ENCODE measurements at places on chromosomes 12 and 14.
A peak's percentile ranks its signal among the peaks of the same experiment; 100 is the strongest.

DNA sequence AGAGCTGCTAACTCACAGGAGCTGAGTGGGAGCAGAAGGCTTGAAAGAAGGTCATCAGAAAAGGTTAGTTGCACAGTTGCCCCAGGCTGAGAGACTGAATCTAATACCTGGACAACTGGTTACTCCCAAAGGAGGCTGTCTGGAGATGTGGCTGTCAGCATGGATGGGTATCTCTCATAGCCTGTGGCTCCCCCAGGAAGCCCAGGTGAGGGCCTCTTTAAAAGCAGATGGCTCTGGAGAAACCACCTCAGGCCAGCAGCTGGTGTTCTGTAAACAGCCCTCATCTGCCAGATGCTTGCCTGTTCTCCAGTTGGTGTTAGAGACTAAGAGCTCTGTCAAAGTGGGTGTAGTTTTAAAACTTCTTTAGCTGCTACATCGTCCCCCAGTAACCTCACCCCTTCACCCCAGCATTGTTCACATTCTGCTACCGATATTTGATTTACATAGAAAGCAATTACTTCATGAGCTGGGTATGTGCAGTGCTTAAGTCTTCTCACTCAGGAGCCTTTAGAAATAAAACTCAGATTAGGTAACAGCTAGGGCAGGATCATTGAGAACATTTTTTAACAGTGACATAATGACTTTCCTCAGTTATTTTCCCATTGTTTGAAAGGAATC lies 25.8 kb downstream of the DACT1 start:
- peak; percentile 64 for DNase-seq

DNA sequence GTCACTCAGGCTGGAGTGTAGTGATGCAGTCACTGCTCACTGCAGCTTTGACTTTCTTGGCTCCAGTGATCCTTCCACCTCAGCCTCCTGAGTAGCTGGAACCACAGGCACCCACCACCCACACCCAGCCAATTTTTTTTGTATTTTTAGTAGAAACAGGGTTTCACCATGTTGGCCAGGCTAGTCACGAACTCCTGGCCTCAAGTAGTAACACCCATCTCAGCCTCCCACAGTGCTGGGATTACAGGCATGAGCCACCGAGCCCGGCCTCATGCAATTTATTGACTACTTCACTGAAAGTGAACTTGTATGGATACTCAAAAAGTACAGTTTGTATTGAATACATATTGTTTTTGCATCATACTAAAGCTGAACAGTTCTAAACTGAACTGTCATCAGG lies 9.1 kb downstream of the PSEN1 start:
- DNase-seq: no peak

DNA sequence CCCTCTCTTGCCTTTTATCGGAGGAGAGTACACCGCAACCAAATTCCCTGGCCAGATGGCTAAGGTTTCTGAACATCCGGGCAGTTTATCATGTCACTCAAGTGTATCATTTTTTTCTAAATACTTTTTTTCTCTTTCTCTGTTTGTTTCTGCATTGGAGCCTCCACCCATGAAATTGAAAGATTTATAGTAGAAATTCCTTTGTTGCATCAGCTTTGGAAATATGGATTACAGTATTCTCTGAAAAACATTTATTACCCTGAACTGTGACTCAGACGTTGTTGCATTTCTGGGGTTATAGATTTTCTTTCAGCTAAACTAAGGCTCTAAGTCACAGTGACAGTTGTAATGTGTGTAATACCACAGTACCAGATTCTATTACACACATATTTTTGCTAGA lies 187.0 kb downstream of the SPTSSA start:
- no peak for DNase-seq

- DNase-seq: no peak
Observed at GRCh38 chr12:42421844-42422779, 96.1 kb downstream of the PPHLN1 start.

DNA sequence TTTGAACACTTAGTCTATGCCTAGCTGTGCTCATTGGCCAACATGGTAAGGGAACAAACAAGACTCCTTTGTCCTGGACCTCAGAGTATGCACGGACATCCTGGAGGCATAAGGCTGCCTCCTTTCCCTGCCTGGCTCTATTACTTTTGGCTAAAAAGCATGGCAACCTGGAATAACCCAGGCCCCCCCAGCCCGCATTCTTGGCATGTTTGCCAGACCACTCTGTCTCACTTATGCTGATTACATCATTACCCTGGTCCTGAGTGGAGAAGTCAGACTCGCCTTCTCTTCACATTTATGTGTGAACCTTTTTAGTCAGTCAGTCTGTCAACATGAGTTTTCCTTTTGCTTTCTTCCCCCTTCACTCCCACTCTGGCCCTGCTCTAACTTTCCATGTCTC lies 58.0 kb upstream of the ELK3 start:
- no peak for DNase-seq

DNA sequence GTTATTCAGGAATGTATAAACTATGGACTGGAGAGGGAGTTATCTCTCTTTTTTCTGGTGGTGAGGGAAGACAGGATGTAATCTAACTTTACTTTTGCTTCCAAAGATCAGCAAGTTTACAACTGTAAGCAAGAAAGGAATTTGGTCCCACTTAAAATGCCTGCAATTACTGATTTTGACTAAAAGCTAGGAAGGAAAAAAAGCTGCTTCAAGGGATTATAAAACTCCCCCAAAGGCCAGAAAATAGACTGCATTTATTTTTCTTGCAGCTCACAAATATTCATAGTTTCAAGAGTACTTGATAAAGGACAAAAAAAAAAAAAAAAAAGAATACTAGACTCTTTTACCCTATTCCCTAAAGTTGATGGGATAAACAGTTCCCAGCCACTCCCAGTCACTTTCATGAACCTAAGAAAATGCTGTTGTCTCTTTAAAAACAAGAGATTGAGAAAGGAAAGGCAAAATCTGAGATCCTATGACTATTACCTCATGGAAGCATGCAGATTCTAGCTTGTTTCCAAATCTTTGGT lies 128.7 kb upstream of the BMP4 start:
- no peak for DNase-seq

DNA sequence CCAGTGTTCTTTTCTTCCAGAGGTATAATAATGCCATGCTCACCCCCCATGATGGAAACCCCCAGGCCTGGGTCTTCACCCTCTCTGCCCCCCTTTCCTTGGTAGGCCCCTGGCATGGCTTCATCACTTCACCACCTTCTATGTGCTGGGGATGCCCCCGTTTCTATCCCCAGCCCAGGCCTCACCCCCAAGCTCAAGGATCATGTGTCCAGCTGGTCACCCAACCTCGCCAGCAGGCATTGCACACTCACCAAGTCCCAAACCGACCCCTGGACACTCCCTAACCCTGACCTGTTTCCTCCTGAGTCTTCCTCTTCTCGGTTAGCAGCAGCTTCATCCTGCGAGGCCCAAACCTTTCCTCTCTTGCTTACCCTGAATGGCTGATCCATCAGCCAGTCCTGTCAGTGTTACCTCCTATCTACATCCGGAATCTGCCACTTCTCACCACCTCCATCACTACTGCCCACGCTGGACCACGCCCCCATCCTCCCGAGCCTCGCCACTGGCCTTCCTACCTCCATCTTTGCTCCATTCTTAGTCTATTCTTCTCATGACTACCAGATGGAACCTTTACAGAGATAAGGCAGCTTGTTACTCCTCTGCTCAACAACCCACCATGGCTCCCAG lies 69.0 kb downstream of the MVK start:
- no peak for DNase-seq

DNA sequence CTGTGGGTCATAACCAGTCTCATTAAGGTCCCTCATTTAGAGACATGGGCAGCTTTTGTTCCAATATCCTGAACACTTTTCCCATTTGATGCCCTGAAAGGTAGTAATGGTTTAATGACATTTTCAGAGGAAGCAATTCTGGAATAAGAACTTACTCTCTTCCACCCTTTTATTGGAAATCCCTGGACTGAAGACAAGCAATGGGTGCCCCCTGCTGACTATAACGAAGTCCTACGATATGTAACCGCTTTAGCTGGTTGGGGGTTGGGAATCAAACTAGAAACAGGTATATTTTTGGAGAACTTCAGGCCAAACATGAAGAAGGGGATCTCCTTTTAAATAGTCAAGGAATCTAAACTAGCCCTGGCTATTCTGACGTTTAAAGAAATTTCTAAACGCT lies 20.5 kb downstream of the SARNP start:
- no peak for DNase-seq

DNA sequence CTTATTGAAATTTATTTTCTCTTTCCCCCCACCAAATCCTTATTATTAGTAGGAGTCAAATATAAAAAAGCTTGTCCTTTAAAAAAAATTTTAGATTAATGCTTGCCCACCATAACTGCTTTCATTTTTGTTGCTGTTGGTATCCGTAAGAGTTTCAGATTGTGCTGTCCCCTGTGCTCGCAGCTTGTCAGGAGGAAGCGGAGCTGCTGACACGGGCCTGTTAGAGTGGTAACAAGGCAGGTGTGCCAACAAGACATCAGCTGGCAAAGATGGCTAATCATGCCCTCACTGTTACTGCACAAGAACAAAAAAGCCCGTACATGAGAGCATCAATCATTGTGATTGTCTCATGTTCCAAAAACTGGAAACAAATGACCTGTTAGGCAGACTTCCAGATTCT lies 148.4 kb downstream of the ALG10B start:
- DNase-seq: no peak

DNA sequence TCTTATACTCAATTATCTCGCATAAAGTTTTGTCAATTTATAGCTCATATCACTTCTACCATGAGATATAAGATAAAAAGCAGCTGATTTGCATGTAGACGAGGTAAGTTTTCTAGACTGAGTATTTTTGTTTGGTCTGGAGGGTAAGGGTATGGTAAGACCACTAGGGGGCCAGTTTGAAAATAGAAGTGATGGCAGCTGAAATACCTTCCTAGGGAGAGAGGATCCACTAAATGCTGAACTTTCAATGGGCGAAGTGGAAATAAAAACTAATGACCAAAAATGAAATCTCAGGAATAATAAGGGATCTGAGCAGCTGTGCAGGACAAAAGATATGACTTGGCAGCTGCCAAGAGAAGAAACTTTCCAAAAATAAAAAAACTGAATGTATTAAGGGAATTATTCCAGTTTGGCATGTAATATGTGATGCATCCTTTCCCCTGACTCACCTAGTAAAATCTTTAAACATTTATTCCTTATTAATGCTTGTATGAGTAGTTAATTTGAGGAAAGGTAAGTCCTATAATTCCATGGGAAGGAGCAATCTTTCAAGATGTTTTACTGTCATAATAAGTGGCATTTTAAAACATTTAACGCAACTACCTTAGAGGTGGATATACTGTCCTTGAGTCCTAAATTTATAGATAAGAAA lies 754.5 kb downstream of the C12orf50 start:
- no peak for DNase-seq

DNA sequence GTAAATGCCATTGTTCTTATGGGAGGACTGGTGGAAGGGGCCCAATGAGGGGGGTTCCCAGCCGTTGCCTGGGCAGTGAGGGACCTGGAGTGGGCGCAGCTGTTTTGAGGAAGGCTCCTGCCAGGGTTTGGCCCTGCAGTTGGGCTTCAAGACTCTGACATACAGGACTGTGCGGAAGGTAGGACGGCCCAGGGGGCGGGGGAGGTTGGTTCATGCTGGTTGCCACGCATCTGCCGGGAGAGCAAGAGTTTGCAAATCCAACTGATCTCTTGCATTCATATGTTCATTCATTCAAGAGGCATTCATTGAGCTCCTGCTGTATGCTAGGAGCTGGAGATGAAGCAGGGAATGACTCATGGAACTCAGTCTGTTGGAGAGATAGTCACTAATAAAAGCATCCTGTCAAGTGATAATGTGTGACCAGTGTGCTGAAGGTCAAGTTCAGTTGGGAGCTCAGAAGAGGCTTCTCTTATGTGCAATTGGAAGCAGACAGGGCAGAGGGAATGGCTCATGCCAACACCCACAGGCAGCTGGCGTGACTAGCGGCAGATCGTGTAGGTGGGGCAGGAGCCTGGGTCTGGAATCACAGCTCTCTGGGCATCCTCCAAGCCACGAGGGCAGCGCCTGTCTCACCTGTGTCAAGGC lies 7.8 kb downstream of the SH2B3 start:
- no peak for DNase-seq

Data from NCI-H1930 (cell line).